ENCODE measurements at places on chromosomes 12 and 14. TPM values are rescaled to one million over a fixed set of nuclear protein-coding genes. Genes with fewer than 3 reads are reported as not detected.

DNA sequence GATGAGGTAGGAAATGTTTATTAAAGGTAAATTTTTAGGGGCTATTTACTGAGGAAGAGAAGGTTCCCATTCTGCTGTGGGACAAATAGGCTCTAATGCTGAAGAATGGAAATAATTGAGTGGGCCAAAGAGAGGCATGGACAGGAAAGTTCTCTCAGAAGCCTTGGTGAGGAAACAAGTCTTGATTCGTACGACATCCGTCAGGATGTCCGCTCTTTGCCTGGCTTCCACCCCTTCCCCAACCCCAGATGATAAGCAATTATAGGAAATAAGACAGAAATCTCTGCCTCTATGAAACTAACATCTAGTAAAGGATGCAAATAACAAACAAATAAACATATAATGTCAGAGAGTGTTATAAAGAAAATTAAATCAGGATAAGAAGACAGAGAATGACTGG is 91.7 kb upstream of the BCAT1 start:
- no peak for DNase-seq

GRCh38 chr14:60616461-60616959 is 32.8 kb downstream of the SIX1 start:
- no peak for DNase-seq

The HCAR3 gene
- not detected for total RNA-seq

The FBRSL1 gene
- total RNA-seq, result 48.3 TPM

The PRPH gene
- total RNA-seq, result 8.8 TPM

The TBX5 gene
- not detected for total RNA-seq

The TEDC1 gene
- 9.6 TPM for total RNA-seq

All from Peyer's patch (tissue), 4 donors.